Stimulated activated CD8-positive, alpha-beta memory T cell treated with anti-CD3 and anti-CD28 coated beads, Interleukin-2, amount 100 ng/mL, for 1 hour (primary cell): ENCODE measurements at places on chromosomes 4 and X.

DNA sequence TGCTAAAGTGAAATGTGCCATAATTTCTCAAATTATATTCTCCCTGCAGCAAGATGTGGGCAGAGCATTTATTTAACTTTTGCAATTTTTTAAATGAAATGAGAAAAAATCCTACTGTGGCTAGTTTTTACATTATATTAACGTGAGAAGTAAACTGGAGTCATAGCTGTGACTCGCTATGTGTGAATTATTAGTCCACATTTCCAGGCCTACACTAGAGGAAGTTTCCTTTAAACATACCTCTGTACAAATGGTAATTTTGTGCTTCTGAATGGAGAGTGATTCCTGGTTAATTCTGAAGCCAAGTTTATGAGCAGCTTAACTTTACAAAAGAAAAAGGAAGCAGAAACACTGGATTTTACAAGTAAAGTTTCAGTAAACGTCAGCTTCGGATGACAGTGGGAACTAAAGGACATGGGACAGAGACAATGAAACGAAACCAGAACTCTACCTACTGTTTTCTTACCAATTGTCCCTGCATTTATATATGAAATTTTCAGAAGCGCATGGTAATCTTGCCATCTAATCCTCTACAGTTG lies 72.4 kb downstream of the FBXO8 start:
- DNase-seq = no peak

DNA sequence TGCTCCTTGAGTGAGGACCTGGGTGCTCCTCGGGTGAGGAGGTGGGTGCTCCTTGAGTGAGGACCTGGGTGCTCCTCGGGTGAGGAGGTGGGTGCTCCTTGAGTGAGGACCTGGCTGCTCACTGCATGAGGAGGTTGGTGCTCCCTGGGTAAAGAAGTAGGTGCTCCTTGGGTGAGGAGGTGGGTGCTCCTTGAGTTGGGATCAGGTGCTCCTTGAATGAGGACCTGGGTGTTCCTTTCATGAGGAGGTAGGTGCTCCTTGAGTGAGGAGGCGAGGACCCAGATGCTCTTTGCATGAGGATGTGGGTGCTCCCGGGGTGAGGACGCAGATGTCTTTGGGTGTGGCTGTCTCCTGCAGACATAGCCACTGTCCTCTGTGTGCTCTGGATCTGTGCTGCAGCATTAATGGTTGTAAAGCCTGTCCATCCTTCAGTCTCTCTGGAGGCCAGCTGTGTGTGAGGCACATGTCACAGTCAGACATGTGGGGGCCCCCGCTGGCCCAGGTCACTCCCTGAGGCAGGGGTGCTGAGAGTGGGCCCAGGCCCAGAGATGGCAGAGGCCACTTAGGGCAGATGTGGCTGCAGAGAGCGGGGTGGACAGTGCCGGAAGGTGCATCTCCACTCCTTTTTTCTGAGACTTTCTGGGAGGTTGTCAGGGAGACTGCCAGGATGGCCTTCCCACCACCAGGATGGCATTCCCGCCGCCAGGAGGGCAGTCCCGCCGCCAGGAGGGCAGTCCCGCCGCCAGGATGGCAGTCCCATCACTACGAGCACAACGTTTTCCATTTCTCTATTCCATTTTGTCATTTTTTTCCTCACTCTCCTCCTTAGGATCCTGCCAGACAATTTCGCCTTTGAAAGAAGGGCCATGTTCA lies 101.8 kb downstream of the HMX1 start:
- no peak for DNase-seq

- no peak for DNase-seq
These were observed 406.5 kb downstream of the IQCM start for GRCh38 chr4:149409146-149409545.

- DNase-seq = no peak
These were observed 34.7 kb downstream of the LUZP4 start for GRCh38 chrX:115324194-115324593.

DNA sequence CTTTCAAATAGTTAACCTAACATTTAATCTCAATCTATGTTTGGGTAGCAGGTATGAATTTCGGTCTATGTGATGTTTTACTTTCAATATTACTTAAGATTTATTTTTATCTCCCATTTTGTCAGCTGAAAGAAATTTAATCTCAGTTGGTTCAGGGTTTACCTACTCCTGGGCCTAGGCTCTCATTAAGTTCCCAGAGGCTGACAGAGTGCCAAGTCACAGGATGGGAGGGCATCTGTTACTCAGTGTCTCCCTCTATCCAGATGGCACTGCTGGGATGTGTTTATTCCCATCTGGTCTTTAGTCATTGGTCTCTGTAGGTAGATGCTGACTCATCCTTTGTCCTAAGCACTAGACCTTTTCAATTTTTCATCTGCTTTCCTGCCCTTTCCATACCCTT lies 129.4 kb upstream of the ARSJ start:
- DNase-seq = no peak

- DNase-seq = no peak
These were observed 114.9 kb upstream of the GPRIN3 start for GRCh38 chr4:89422441-89422990.

- DNase-seq = no peak
These were observed 88.2 kb upstream of the USP9X start for GRCh38 chrX:40996886-40997530.

DNA sequence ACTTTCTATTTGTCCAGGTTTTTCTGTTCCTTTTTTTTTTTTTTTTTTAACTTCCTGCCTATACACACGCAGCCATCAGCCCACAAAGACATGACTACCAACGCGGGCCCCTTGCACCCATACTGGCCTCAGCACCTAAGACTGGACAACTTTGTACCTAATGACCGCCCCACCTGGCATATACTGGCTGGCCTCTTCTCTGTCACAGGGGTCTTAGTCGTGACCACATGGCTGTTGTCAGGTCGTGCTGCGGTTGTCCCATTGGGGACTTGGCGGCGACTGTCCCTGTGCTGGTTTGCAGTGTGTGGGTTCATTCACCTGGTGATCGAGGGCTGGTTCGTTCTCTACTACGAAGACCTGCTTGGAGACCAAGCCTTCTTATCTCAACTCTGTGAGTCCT lies 2.1 kb downstream of the EBP start:
- DNase-seq = no peak

DNA sequence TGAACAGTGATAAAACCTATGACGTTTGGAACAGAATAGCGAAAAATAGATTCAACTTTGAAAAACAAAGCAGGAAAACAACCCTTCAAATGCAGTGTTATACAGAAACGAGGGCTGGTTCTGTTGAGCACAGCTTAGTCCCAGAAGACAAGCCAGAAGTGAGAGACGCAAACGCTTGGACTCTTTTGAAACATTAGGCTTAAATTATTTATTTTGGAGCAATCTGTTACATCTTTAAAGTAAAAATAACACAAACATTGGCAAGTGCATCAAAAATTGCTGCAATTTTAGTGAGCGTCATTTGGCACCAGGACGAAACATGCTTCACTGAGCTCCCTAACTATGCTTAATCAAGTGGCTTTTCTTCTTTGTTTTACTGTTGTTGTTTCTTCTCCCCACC lies 63.5 kb downstream of the ENPP6 start:
- no peak for DNase-seq

- DNase-seq = no peak
These were observed 296.1 kb upstream of the UGT8 start for GRCh38 chr4:114302472-114302871.

DNA sequence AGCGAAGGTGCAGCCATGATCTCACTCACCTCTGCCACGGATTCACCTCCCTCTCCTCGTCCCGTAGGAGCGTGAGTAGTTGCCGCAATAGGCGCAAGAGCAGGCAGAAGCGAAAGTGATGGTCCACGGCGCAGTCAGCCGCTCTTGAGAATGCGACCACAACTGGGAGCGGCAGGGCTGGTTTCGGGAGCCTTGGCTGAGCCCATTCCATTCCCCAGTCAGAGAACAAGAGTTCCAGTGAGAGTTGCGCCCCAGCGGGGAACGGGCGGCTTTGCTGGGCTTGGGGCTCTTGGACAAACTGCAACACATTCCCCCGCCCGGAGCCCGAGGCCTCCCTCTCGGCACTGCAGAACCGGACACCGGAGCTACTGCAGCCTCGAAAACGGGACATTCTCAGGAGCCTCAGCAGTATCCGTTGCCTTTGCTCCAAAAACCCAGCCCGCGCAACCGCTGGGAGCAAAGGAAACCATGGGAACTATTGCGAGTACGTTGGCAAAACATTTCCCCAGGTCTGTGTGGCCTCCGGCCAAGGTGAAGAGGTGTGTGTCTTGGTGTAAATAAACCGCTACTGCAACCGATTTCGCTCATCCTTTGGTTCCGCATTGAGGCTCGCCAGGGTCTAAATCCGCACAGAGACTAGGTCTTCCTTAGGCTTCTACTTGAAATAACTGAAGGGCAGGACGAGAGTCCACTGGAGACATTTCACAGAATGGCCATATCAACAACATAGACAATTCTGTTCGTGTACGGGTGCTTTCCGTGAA lies 5.7 kb upstream of the ZBTB33 start:
- no peak for DNase-seq

GRCh38 chr4:105633241-105633640 lies 75.2 kb downstream of the INTS12 start:
- DNase-seq = no peak

GRCh38 chrX:9315086-9315485 lies 149.8 kb upstream of the TBL1X start:
- DNase-seq = no peak

- no peak for DNase-seq
These were observed 362.6 kb upstream of the PPP1R2C start for GRCh38 chrX:43140582-43140981.
